ENCODE measurements at places on chromosomes 6 and 20.
A peak's percentile ranks its signal among the peaks of the same experiment; 100 is the strongest.

DNA sequence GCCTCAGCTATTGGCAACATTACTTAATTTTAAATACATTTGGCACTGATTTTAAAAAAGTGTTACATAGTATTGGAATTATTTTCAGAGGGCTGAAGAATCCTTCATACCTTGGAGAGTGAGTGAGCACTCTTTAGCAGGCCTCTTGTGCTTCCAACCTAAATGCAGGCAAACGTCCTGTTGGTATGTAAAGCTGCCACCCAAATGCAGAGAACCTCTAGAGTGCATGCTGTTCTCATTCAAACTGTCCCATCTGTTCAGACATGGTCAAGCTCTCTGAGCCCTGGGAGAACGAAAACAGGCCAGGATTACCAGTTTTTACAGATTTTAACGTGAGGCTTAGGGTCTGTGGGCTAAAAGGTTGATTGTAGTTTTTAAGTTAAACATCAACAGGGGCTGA, 378.0 kb upstream of the FLRT3 start:
- DNase-seq, result no peak

- DNase-seq, result no peak
These were observed 113.4 kb downstream of the DACT2 start for GRCh38 chr6:168206186-168206585.

DNA sequence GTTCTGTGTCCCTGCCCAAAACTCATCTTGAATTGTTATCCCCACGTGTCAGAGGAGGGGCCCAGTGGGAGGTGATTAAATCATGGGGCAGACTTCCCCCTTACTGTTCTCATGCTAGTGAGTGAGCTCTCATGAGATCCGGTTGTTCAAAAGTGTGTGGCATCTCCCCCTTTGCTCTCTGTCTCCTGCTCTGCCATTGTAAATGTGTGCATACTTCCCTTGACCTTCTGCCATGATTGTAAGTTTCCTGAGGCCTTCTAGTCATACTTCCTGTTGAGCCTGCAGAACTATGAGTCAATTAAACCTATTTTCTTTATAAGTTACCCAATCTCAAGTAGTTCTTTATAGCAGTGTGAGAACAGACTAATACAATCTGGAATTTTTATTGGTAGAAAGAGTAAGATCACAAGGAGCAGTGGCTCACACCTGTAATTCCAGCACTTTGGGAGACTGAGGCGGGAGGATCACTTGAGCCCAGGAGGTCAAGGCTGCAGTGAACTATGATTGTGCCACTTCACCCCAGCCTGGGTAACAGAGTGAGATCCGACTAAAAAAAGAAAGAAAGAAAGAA, 47.1 kb upstream of the SLC22A16 start:
- DNase-seq, result peak; percentile 39

GRCh38 chr6:17207281-17207680, 73.9 kb upstream of the RBM24 start:
- no peak for DNase-seq

GRCh38 chr6:6803180-6803977, 214.9 kb downstream of the LY86 start:
- DNase-seq, result no peak

GRCh38 chr6:1946583-1946982, 298.8 kb downstream of the GMDS start:
- DNase-seq, result no peak

- peak; percentile 69 for DNase-seq
These were observed 12.6 kb downstream of the TCP11 start for GRCh38 chr6:35128496-35128895.

- DNase-seq, result peak; percentile 37
These were observed 19.9 kb downstream of the SLC13A3 start for GRCh38 chr20:46631212-46631869.

- peak; percentile 86 for DNase-seq
These were observed 72.2 kb downstream of the ATXN1 start for GRCh38 chr6:16688984-16689636.

DNA sequence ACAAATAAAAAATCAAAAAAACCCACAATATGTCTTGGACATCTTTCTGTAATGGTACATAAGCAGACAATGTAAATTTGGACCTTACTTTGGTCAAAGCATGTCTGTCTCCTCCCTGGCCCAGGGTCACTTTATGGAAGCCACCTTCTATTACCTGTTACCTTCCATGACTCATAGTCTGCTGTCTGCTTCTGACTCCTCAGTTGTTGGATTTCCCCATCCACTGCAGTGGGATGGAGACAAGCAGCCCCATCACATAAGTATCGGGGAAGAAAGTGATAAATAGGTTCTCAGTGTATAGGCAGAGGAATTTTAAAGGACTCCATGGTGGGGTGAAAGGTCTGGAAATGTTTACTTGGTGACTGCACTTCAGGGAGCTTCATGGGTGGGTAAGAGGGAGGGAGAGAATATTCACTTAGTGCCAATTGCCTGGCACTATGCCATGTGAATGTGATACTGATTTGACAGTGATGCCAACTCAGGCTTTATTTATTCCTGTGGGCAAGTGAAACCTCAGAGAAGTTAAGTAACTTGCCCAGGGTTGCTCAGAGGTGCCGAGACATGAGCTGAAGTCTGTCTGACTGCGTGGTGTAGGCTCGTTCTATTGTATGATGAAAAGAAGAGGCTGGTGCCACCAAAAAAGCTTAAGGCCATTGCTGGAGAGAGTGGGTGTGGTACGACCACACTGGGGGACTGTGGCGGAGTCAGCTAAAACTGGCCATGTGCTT, 175.6 kb upstream of the RNF24 start:
- DNase-seq, result no peak

DNA sequence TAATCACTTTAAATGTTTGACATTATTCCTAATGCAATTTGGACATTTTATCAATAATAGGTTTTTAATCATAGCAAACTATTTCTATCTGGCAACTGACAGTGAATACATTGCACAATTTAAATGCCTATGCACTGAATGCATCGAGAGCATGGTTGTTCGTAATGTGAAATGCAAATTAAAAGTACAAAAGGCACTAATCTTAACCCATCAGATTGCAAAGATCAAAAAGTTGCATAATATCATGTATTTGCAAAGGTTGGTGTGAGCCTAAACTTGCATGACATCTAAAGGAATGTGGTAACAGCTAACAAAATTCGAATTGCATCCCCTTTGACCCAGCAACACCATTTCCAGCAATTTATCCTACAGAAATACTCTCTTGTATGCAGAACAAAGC, 469.9 kb upstream of the IRAK1BP1 start:
- no peak for DNase-seq

DNA sequence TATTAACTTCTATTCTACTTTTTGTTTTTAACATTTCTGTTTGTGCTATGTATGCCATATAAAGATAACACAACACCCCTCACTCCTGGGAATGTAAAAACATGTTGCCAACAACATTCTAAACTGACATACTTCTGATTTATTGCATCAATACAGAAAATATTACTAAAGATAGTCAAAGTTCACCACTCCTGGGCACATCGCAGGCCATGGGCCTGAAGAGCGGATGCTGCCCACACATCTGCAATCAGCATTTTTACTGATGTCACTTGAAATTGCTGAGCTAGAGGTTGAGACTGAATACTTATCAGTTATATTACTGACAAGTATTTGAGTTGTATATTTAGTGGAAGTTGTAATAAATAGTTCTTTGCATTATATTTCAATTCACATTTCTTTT, 711.9 kb upstream of the EPHA7 start:
- no peak for DNase-seq

DNA sequence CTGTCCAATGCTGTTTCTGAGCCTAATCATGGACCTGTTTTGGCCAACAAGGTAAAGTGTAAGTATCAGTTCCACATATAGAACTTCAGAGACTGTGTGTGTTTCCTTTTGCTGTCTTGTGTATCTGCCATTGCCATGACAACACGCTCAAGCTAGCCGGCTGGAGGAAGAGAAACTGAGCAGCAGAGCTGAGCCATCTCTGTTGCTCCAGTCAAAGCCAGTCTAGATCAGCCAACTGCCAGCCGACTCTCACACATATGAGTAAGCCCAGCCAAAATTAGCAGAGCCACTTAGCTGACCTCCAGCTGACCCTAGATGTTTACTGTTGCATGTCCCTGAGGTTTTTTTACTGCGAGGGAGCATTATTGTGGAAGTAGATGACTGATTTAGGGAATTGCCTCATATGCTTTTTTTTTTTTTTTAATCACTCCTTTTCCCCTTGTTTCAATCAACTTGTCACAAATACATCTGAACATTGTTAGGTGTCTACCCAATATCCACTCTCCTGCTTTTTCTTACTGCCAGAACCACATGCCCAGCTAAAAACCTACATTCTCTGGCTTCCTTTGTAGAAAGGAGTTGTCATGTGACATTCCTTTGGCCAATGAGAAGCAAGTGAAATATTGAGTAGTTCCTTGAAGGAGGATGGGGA, 304.3 kb upstream of the SUPT3H start:
- peak; percentile 68 for DNase-seq

GRCh38 chr6:21592953-21593352, 598 bp upstream of the SOX4 start:
- DNase-seq, result no peak

GRCh38 chr6:149443411-149444181, 41.2 kb downstream of the ZC3H12D start:
- DNase-seq, result peak; percentile 72

DNA sequence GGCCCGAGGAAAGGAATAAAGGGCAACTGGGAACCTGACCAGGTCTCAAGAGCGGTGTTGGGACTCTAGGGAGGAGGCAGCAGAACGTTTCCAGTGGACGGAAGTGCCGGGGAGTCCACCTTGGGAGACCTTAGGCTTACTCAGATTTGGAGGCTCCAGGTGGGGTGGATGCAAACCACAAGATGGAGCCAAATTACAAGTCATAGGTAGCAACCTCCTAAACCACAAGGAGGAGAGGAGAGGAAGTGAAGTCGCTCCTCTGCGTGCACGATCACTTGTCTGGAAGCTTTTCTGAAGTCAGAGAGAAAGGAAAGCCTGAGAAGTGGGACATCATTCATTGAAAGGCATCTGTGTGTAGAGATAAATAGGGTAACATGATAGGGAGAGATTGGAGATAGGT, 9.3 kb downstream of the HLA-DOA start:
- DNase-seq, result no peak

- peak; percentile 18 for DNase-seq
These were observed 232.5 kb downstream of the RFPL4B start for GRCh38 chr6:112579601-112580000.

DNA sequence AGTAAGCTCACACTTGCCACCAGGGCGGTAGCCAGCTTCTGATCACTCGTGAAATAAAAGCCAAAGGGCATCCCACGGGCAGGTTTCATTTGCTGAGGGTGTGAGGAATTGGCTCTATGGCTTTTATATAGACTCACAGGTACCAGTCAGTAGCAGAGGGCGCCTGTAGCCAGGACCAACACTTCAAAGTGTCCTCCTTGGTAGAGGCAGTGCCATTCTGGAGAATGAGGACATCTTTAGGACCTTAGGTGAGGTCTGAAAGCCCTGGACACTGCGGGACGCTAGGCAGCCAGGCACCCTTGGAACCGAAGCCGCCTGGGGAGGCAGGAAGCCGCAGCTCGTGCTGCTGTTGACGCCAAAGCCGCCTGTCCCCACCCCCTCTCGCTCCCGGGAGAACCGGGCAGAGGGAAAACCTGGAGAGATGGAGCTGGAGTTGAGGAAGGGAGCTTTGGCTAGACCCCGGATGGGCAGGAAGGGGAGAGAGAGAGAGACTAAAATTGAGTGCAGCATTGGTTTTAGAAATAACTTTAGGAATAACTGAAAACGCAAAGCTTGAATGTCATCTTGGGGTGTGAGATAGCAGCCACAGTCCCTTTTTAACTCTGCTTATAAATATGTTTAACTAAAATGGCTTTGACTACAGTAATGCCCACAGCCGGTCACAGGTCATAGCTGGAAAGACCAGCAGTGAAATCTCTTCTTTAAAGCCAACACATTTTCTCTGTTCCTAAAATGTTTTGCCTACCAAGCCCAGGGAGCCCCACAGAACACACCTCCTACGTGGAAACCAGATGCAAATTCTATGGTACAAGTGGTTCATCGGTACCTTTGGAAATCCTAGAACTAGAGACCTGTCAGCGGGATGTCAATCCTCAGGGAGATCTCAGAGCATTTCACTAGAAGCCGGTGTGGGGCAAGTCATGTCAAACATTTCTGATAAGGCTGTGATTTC, 128.5 kb upstream of the CDYL start:
- DNase-seq, result peak; percentile 79

DNA sequence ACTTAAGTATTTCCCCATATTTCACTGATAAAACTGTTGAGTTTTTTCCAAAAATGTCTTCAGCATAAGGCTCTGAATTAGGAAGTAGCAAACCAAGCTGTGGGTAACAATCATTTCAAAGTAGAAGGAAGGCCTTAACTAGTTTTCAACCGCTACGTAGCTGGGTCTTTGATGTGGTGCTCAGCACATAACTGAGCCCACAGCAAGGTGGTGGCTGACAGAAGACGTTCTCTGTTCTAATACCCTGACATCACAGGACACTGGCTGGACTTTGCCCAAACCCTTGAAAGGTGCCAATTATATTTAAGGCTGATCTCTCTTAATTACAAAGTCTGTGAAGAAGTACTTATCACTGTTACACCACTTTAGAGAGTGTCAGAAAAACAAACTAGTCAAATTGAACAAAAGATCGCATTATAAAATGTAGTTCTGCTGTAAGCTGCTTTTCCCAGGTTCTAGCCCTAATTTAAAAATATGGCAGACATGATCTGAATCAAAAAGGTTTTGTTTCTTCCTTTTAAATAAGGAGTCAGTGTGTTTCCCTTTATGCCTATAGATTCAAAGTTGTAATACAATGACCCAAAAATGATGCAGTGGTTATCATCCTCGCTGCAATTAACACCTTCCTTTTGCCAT, 26.7 kb downstream of the MAN1A1 start:
- DNase-seq, result no peak

DNA sequence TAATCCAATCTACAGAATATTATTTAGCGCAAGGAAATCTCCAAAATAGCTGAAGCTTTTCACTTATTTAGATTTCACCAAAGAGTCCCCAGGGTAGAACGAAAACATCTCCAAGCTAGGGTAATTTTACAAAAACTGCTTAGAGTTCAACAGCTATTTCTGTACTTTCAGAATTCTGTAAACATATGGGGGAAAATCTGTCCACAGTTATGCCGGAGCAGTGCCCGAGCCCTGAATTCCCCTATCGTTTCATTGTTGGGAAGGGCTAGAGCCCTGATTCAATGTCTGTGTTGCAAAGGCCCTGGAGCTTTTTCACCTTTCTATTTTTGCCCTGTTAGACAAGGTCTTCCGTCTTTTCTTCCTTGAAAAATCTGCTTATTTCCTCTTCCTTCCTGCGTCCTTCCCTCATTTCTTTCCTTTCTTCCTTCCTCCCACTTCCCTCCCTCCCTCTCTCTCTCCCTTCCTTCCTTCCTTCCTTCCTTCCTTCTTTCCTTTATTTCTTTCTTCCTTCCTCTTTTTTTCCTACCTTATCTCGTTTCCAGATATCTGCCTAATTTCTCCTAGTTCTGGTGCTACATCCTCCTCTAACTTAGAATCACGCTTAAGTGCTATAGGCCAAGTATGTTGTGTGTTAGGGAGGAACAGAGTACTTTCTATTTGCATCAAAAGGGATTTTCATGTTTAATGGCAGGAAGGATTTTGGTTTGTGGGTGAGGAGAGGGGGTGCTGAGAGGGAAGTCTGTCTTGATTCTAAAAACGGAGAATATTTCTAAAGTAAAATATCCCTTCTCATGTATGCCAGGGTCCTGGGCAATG, 122.5 kb upstream of the BMP2 start:
- DNase-seq, result no peak
